ENCODE measurements at places on chromosomes 3 and 15.

GRCh38 chr3:14261229-14261628 lies 82.6 kb downstream of the LSM3 start:
- DNase-seq: peak; percentile 70

DNA sequence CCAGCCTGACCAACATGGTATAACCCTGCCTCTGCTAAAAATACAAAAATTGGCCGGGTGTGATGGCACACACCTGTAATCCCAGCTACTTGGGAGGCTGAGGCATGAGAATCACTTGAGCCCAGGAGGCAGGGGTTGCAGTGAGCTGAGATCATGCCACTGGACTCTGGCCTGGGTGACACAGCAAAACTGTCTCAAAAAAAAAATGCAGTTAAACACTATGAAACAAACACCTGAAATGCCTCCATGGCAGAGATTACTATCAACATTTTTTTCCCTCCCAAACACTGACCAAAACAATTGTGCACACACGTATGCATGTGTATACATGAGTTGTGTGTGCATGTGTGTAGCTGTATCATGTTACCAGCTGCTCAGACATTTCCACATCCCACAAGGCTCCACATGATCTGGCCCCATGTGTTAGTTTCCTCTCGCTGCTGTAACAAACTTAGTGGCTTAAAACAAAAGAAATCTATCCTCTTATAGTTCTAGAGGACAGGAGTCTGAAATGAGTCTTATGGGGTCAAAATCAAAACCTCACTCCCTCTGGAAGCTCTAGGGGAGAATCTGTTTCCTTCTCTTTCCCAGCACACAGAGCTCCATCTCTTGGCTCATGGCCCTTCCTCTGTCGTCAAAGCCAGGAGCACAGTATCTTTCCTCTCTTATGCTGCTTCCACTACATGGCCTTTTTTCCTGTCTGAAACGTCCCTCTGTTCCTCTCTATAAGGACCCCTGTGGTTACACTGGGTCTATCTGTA lies 34.5 kb downstream of the SLC41A3 start:
- DNase-seq: no peak

- no peak for DNase-seq
Observed at GRCh38 chr3:83873550-83873949, 1085.2 kb upstream of the CADM2 start.

DNA sequence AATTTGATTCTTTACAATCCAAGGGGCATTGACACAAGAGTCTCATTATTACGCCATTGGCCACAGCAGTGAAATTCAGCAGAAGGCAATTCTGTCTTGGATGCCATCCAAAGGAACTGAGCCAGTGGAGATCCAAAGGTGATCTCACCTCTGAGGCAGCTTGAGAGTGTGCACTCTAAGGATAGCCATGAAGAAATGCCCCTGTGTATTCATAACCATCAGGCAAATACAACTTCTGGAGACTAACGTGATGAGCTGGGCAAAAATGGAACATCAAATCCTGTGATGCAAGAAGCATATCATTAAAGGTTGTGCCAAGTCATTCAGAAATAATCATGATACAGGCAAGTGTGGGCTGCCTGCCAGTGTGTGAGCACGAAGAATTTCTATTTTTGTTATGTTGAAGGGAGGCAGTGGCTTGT lies 41.4 kb downstream of the ROBO2 start:
- DNase-seq: no peak

GRCh38 chr3:194928831-194929577 lies 243.3 kb downstream of the FAM43A start:
- no peak for DNase-seq
